ENCODE measurements at places on chromosomes 12 and 14.

- DNase-seq = no peak
These were observed 1312.7 kb upstream of the USP15 start for GRCh38 chr12:60947533-60947932.

- DNase-seq = no peak
These were observed 4.5 kb upstream of the LRP1 start for GRCh38 chr12:57123813-57124212.

- peak; percentile 83 for DNase-seq
These were observed 33.7 kb upstream of the DLK1 start for GRCh38 chr14:100692859-100693558.

- peak; percentile 95 for DNase-seq
These were observed 194.0 kb downstream of the ZFP36L1 start for GRCh38 chr14:68598621-68599447.

DNA sequence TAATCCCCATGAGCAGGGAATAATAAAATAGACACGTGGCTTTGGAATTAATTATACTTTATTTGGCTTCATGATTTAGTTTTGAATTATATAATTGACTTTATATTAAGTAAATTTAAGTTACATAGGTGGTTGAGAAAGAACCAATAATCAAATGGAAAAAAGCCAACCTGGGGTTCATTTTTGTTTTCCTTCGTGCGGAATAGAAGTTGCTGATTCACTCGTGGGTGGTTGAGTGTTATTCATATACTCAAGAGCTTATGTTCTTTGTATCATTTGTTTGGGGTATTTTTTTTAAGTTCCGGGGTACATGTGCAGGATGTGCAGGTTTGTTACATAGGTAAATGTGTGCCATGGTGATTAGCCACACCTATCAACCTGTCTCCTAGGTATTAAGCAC lies 58.0 kb downstream of the ZNF664 start:
- no peak for DNase-seq

DNA sequence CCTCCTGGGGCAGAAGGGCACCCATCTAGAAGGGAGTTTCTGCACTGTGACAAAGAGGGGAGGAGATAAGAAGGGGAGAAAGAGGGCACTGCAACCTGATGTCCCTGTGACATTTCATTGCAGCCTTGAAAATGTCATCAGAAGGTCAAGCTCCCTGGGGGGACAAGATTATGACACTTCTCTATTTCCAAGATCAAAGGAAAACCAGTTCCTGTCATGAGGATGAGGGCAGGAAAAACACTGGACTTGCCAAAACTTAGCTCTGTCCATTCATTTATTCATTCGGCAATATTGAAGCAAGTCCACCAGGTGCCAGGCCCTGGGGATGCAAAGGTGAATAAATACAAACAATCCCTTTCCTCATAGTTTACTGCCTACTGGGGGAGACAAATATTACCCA lies 138.4 kb upstream of the CDKN3 start:
- no peak for DNase-seq
